A172 (cell line): ENCODE measurements at places on chromosomes 4 and X. TPM values are rescaled to one million over a fixed set of nuclear protein-coding genes. Genes with fewer than 3 reads are reported as not detected.

The NAT8L gene
- total RNA-seq = 4.8 and 5.5 TPM in 2 replicates

The CLDN2 gene
- total RNA-seq = not detected in 2 replicates

The TRPC5OS gene
- total RNA-seq = not detected in 2 replicates

The CTAG2 gene
- not detected in 2 replicates for total RNA-seq

The UGT8 gene
- total RNA-seq = not detected in 2 replicates

The NIPAL1 gene
- 0.29 and 0.88 TPM in 2 replicates for total RNA-seq

The HTRA3 gene
- total RNA-seq = not detected in 2 replicates

The HTR2C gene
- 1.5 and 2.2 TPM in 2 replicates for total RNA-seq

DNA sequence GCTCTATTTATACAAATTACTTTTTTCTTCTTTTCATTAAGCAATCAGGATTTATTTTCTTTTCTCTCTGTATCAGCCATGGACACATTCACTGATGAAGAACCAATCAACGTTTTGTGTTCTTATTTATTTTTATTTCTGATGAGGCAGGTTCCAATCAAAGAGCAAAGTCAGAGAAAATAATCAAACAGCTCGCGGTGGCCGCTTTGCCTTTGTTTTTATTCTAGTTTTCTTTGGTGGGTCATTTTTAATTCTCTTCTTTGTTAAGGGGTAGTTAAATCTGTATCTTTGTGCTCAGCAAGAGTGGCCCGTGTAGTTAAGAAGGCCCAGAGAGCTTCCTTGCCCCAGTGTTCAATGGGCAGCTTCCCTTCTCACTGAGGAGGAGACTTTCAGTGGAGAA lies 71.4 kb downstream of the FBXO8 start:
- DNase-seq = no peak

- DNase-seq = peak; percentile 14
Observed at GRCh38 chr4:115844180-115844579, 730.8 kb upstream of the NDST4 start.

GRCh38 chrX:140933874-140934655 lies 68.3 kb upstream of the SPANXB1 start:
- DNase-seq = no peak

DNA sequence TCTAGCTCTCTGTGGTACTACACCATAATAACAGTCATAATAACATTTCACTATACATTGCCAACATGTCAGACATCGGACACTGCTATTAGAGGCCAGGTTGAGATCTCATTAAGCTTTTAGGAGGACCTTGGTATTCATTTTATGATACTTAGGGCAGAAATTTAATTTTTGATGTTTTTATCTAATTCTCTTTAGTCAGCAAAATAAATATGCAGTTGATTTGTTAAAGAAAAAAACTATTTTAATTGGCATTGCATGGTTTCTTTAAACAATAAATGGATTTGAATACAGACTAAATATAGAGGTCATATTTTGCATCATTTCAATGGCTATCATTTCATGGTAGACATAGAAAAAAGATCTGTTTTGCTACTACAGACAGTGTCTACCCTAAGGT lies 308.7 kb downstream of the PRDM5 start:
- DNase-seq = no peak

DNA sequence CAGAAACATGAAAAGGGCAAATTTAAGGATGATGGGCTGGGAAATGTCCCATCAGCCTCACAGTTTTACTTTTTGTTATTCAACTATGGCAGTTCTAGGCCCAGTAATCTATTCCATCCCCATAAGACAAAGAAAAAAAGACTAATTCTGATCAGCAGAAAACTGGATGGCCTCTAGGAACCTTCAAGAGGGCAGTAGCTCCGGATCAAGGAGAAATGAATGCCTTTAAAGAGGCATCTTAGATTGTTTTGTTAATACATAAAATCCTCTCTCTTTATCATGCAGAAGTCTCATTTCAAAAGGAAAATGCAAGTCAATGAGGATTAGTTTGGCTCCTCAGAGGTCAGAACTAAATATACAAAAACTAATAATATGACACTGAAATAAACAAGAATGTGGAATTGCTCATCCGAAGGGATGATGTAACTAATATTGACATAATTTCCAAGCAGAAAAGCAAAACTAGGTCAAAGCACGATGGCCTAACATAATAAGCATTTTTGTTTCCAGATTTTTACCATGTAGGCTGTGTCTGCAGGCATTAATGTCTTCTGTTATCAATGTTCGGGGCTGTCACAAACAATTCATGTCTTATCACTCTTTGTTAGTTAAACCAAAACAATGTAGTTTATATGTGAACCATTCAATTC lies 8.8 kb downstream of the MID1 start:
- no peak for DNase-seq

GRCh38 chr4:17168571-17168970 lies 270.1 kb upstream of the LDB2 start:
- DNase-seq = no peak

DNA sequence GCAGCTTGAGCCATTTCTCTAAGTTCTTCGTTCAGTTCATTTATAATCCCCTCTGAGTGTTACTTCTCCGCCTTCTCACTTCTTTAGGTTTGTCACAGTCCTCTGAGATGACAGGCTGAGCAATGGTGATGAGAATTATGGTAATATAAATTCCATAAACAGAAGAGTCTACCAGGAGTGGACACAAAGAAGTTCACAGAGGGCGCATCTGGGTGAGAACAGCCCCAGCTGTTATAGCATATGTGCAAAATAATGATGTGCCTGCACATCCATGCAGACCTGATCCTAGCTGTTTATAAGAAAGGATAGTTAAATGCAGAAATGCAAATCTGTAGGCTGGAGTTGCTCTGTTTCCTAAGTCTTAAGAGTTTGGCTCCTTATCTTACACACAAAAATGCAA lies 377.5 kb downstream of the KCNIP4 start:
- no peak for DNase-seq

GRCh38 chr4:20554134-20554533 lies 146.1 kb upstream of the PACRGL start:
- no peak for DNase-seq

DNA sequence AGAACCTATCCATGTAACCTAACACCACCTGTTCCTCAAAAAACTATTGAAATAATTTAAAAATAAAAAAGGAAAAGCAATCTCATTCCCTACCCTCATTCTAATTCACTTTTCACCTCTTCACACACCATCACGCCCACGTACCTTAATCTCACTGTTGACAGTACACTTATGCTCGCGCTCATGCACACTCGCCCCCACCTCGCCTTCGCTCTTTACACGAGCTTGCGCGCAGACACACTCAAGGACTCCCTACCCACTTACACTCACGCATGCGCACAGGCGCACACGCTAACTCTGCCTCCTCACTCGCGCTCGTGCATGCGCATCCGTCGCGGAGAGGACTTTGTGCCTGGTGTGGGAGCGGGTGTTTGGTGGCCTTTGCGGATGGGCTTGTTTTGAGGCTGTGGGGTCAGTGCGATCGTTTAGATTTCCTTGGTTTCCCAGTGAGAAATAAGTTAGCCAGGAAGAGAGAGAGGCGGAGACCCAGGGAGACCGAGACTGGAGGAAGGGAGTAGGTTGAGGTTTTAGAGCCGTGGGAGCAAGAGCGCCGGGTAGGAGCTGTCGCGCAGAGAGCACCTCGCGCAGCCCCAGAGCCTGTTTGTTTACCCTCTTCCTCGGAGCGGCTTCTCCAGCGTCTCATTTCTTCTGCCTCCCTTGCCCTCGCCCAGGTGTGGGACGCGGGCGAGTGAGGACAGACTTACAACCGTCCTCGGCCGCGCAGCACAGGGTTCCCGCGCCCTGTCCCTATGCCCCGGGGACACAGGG lies 8.1 kb upstream of the GSX2 start:
- no peak for DNase-seq

GRCh38 chr4:154604696-154605200 lies 7.7 kb downstream of the FGG start:
- no peak for DNase-seq

DNA sequence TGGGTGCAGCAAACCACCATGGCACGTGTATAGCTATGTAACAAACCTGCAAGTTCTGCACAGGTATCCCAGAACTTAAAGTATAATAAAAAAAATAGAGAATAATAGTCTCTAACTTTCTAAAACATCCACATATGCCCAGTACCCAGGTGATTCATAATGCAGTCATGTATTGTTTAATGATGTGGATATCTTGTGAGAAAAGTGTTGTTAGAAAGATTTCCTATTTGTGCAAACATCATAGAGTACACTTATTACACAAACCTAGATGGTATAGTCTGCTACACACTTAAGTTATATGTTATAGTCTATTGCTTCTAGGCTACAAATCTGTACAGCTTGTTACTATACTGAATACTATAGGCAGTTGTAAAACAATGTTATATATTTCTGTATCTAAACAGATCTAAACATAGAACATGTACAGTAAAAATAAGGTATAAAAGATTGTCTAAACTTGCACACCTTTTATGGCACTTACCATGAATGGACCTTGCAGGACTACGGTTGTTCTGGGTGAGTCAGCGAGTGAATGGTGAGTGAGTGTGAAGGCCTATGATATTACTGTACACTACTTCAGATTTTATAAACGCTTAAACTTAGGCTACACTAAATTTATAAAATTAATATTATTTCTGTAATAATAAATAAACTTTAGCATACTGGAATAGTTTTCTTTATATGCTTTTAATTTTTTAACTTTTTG lies 232.2 kb upstream of the SLIT2 start:
- no peak for DNase-seq

- no peak for DNase-seq
Observed at GRCh38 chr4:27364509-27364908, 503.9 kb downstream of the STIM2 start.

DNA sequence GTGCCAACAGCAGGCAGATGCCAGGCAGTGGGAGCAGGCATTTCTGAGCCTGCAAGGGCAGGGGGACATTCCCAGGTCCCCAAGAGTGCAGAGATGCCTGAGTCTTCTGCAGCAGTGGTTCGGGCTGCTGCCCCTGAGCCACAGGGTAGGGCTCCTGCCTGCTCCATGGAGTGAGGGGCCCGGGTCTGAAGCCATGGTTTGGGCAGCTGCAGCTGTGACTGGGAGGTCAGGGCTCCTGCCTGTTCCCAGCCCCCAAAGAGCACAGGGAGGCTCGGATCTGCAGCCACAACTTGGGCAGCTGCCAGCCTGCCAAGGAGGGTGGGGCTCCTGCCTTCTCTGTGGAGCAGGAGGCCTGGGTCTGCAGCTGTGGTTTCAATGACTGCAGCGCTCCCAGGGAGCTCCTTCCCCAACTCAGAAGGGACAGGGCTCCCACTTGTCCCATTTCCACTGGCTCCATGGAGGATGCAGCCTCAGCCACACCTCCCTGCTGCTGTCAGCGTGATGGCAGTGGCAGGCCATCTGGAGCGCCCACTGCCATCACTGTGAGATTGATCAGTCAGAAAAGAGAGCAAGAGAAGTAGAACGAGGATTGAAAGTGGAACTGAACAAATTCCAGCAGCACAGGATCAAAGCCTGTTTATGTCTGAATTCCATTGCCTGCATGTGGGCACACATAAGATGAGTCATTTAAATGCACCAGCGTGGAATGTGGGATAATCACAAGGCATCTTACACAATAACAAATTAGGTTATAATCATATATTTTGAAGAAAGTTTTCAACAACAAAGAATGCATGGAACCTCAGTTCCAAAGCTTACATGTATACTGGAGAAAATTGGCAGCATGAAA lies 93.1 kb upstream of the CXorf51A start:
- peak; percentile 53 for DNase-seq

GRCh38 chr4:30553706-30554105 lies 166.5 kb upstream of the PCDH7 start:
- peak; percentile 74 for DNase-seq

GRCh38 chrX:154013614-154014360 lies 5.9 kb downstream of the IRAK1 start:
- DNase-seq = peak; percentile 40

DNA sequence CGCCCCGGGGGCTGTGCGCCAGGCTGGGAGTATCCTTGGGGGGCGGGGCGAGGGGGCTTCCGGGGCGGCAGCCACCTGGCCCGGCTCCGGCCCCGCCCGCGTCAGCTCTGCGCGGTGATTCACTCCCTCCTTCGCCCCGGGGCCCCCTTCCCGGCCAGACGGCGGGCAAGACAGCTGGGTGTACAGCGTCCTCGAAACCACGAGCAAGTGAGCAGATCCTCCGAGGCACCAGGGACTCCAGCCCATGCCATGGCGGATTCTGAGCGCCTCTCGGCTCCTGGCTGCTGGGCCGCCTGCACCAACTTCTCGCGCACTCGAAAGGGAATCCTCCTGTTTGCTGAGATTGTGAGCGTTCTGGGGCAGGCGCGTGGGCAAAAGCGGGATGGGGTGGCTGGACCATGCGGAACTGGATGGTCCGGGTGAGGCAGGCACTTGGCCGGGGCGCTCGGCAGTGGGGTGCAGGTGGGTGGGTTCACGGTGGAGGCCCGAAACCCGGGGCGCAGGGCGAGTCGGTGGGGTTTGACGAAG lies at the start of gene PLP2:
Gene PLP2 (plus strand): TSS at position 147 of the 528 bp plus-strand sequence. CDS start 103 bp downstream, at position 250.
- peak; percentile 57 for DNase-seq

DNA sequence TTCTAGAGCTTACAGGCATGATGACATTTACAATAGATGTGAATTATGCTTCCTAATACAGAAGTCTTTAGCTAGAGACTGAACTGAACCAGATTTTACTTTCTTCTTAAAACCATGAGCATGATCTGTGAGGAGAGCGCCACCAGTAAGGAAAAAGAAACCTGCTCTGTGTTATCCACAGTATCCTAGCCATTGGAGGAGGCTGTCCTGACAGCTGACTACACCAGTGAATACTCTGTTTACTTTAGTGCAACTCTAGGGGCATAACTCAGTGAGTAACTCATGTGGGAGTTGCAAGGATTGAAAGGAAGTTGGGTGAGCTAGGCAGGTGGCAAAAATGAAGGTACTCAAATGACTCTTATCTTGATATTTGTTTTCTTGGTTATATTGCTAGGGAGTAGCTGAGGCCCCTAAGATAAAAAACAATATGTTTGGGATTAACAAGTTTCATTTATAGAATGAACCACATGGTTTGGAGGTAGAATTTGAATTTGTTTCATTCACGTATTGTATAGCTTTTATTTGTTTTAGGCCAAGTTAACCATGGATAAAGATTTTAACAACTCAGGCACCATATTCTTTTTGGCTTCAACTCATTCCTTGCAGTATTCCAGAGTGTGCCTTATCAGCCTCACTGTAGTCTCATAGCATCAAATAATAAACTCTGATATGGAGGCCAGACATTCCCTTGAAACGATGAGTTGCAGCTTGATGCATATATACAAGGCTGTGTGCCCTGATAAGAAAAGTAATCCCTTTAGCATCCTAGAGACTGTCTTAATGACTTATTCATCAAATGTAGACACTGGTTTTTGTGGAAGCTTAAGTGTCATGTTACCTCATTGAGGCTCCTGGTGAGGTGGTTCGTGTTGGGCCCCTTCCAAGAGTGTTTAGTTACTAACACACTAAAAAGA lies 2.5 kb downstream of the BMP3 start:
- DNase-seq = no peak

DNA sequence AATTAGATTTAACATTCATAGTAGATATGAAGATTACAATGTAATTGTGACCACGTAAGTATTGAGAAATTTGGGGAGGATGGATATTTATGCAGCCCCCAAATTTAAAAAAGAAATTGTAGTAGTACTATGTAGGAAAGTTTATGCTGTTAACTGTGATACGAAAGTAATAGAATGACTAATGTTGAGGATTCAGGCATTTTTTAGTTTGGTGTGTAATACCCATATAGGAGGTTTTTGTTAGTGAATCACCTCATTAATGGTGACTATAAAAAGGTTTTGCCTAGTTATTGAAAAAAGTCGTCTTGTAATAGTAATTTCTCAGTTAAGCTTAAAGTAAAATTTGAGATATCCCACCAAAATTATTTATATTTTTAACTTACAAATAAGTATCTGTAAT lies 67.2 kb downstream of the SMARCAD1 start:
- peak; percentile 29 for DNase-seq
